ENCODE measurements at places on chromosomes 3 and 15. TPM values are rescaled to one million over a fixed set of nuclear protein-coding genes. Genes with fewer than 3 reads are reported as not detected.

GRCh38 chr3:172018364-172018763, 21.0 kb upstream of the FNDC3B start:
- DNase-seq = no peak

DNA sequence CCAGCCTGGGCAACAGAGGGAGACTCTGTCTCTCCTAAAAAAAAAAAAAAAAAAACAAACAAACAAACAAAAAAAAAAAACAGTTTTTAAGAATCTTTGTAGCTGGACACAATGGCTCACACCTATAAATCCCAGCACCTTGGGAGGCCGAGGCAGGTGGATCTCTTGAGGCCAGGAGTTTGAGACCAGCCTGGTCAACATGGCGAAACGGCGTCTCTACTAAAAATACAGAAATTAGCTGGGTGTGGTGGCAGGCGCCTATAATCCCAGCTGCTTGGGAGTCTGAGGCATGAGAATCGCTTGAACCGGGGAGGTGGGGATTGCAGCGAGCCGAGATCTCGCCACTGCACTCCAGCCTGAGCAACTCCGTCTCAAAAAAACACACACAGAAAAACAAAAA, 53.1 kb downstream of the KLHL25 start:
- no peak for DNase-seq

DNA sequence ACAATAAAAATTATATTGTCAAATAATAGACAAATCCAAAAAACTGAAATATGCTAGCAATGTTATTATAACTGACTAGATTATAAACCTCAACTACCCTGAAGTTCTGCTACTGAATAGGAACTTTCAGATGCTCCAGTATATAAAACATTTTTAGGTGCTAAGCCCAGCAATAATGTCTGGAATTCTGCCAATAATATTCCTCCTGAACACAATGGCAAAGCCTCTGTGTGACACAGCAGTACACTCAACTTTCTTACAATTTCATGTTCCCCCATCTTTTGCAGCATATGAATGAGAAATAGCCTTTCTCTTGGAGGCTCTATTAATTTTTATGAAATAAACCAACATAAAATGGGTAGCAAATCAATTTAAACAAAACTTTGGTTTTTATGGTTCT, 29.5 kb downstream of the ATOSA start:
- DNase-seq = no peak

ARID3B gene
- total RNA-seq = 1.3 TPM

TGM4 gene
- total RNA-seq = not detected

CSPG4 gene
- total RNA-seq = 13.4 TPM

- DNase-seq = no peak
These were observed 188.1 kb downstream of the FNDC3B start for GRCh38 chr3:172227340-172228035.

SCN11A gene
- total RNA-seq = not detected

DNA sequence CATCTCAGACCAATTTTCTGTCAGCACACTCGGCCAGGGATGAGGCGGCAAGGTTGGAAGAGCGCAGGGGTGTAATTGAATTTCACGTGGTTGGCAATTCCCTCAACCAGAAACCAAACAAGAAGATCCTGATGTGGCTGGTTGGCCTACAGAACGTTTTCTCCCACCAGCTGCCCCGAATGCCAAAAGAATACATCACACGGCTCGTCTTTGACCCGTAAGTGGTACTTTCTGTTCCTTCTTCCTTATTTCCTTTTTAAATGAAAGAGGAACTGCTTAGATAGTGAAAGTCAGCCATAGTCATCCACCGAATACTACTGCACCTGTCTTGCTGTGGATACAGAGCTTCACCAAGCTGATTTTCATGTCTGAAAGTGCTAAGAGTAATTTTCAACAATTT, 60.1 kb downstream of the SGO1 start:
- no peak for DNase-seq

DNA sequence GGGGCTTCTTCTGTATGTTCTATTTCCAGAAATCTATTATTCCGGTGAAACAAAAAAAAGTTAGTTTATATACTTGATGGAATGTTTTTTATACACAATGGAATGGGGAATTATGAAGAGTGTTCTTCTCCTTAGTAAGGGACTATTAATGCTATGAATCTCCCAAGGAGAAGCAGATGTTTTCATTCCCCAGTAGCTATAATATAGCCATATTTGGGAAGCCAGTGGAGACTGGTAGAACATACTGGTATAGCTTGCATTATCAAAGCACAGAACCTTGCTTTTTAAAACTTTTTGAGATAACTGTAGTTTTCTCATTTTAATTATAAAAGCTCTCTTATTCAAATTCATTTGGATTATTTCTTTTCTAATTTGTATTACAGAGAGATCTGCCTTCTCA, 38.3 kb downstream of the ADGRG7 start:
- no peak for DNase-seq

GAP43 gene
- total RNA-seq = not detected

PAQR9 gene
- 2.5 TPM for total RNA-seq

DISP2 gene
- 0.43 TPM for total RNA-seq

DNA sequence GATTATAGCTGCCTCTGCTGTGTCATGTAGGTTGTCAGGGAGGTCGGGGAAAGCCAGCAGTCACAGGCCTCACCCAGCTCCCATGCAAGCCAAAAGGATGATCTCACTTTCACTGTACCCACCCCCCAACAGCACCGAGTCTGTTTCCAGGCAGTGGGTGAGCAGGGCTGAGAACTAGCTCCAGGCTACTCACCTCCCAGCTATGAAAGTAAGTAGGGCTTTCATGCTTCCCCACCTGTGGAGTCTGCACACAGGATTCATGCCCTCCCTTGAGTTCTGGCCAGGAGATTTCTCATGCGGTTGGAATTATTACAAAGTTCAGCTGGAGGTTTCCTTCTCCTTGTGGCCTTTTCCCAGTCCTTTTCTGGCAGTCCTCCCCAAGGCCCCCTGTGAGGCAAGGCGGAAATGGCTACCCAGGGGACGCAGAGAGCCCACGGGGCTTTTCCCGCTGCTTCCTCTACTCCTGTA, 356.2 kb downstream of the SV2B start:
- DNase-seq = peak; percentile 90

ATR gene
- 11.1 TPM for total RNA-seq

Measured in MG63 (cell line).